ENCODE measurements at places on chromosomes 16 and 17.

DNA sequence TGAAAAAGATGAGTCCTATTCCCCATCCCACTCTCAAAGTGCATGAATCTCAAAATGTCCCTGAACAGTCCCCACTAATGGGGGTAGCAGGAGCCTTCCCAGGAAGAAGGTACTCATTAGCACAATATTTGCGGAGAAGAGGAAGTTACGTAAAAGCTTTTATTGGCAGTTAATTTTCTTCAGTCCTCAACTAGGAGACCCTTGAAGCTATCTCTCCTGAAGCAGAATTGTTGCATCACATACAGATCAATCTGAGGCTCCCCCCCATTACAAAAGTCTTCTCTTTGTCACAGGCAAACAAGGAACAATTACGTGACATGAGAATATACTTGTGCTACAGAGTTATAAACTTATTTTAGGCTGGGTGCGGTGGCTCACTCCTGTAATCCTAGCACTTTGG lies 14.2 kb downstream of the SLFN12L start:
- no peak for DNase-seq

- no peak for DNase-seq
Measured at GRCh38 chr16:47613251-47613650, 152.1 kb downstream of the PHKB start.

- DNase-seq = no peak
Measured at GRCh38 chr17:16381496-16381820, 567 bp downstream of the UBB start.

DNA sequence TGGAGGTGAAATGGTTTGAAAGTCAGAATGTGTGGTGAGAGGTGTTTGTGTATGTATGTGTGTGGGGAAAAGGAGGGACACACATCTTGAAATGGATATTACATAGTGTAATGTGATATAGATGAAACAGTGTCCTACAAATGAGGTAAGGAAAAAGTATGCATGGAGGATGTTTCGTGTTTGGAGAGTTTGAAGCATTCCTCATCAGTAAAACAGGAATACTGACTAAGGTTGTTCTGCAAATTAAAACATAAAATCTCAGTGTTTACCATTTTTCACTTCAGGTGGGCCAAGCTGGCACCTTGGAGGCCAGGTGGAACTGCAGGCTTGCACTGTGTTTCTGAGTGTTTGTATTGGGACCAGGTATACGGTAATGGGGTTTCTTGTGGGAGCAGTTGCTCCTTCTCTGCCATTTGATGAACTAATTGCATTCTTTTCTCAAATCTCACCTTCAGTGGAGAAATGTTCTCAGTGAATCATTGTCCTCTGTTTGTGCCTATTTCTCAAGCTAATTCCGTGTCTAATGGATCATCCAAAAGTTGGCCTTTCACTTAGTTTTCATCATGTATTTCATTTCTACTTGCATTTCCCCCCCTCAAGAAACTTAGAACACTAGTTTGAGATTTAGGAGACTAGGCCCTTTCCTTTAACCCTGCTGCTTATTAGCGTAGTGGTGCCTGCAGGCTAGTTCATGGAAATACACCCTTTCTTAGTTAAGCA lies 8.2 kb upstream of the TBKBP1 start:
- no peak for DNase-seq

GRCh38 chr17:13268791-13269595 lies 251.2 kb upstream of the ELAC2 start:
- DNase-seq = no peak

GRCh38 chr17:71192039-71192555 lies 928.7 kb upstream of the SOX9 start:
- no peak for DNase-seq

- DNase-seq = no peak
Measured at GRCh38 chr17:57866723-57867122, 16.9 kb upstream of the MRPS23 start.

GRCh38 chr16:67843343-67843765 lies 1.2 kb downstream of the THAP11 start:
- DNase-seq = no peak

GRCh38 chr16:68577352-68577853 lies 38.3 kb downstream of the ZFP90 start:
- no peak for DNase-seq

DNA sequence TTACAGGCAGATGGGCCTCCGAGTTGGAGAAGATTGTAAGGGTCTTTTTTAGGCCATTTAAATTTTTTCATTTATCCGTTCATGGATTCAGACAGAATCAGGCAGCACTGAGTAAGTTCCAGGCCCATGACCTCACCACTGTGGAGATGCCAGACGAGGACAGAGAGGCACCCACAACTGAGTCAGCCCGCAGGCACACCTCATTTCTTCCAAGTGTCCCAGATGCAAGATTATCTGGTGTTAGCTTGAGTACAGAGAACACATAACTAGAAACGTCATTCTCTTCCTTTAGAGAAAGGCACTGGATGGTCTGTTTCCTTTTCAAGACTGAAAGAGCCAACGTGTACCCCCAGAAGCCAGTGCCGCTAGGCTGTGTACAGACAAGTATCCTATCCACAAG lies 16.9 kb downstream of the CLEC16A start:
- no peak for DNase-seq

- peak; percentile 66 for DNase-seq
Measured at GRCh38 chr17:72456075-72456474, 335.3 kb downstream of the SOX9 start.

DNA sequence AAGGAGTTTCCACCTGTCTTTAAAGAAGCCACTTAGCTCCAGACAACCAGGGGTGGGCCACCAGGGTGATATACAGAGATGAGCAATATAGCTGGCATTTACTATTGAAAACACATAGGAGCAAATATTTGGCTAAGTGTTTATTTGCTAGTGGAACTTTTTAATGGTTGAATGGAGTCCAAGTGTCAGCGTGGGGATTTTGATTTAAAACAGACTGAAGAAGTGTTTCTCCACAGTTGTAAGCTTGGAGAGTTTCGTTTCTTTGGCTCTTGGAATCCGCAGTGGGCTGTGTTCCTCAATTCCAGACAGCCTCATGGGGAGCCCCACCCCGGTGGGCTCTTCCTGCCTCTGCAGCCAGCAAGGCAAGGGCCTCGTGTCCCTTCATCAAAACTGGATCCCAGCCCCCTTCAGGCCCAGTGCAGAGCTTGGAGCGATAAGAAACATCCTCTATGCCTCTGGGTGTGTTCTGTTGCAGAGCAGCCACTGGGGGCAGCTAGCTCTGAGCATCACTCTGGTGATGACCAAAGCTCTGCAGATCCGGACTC lies 36.1 kb downstream of the NOG start:
- DNase-seq = peak; percentile 32

DNA sequence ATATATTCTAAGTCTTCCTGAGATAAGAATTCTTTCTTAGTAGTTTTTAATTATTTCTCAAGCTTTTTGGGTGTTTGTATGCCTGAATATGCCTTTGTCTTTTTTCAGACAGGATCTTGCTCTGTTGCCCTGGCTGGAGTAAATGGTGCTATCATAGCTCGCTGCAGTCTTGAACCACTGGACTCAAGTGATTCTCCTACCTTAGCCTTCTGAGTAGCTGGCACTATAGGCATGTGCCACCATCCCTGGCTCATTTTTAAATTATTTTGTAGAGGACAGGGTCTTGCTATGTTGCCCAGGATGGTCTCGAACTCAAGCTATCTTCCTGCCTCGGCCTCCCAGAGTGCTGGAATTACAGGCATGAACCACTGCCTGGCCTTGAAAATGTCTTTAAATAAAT lies 41.6 kb downstream of the MAP2K4 start:
- no peak for DNase-seq

DNA sequence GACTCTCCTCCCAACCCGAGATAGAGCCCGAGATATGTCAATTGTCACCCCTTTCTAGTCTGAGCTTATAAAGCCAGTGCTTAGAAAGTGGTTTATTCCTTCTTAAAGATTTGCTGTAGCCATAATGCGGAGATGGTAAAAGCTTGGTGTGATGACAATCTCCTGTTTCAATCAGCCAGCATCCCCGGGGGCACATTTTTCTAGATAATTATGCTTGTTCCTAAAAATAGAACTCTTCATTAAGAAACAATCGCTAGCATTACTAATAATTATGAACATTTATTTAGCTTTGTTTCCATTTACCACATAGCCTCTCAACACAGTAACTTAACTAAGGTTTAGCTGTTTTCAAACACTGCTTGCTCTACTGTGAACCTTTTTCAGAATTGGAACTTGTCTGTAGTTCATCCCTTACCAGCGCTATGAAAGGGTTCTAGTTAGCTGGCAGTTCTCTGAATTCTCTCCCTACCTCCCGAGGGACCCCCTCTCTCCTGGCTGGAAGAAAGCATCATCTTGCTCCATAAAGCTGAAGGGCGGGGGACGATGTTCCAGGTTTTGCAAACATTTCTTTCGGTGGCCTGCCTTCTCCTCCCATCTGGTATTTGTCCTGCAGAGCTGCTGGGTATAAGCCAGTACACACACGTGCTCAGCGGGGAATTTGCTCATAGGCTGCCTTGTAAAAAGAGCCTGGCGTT lies 922 bp upstream of the MRPL58 start:
- DNase-seq = no peak

DNA sequence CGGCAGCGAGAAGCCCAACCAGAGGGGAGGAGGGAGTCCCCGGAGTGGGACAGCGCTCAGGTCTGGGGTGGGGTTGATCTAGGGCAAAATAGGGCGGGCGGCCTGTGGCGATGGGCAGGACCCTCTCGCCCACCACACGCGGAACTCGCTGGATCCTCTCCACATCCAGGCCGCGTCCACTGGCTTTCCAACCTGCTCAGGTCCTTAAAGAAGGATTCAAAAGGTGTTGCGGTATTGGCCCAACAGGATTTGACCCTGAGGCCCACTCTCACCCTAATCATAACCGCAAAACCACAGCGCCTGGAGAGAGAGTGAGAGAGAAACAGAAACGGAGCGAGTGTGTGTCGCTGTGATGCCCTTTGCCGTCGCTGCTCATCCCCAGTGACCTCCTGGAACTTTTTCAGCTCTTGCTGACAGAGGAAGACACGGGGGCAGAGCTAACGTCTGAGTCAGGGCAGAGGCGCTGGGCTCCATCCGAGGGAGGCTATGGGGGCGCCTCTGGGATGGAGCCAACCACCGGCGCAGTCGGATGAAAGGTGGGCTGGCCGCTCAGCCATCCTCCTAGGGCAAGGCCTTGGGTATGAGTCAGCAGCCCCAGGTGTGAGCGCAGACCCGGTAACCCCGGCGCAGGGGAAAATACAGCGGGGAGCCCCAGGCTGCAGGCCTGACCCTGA lies 16.7 kb upstream of the OR1F1 start:
- no peak for DNase-seq

DNA sequence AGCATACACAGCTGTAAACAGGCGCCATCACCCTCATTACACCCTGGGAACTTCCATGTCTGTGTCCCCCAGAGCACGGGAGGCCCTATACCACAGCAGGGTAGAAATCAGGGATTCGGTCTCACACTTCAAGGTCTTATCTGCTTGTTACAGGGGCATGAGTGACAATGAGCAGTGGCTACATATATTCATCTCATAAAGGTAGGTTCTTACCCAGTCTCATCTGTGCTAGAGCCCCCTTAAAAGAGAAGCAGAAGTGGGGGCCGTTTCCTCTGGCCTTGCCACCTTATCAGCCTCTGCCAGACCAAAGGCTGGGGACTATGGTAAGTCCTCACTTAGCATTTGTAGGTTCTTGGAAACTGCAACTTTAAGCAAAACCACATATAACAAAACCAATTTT lies 46.5 kb downstream of the IRX5 start:
- DNase-seq = no peak

- DNase-seq = no peak
Measured at GRCh38 chr17:31415004-31415454, 23.6 kb downstream of the RAB11FIP4 start.

DNA sequence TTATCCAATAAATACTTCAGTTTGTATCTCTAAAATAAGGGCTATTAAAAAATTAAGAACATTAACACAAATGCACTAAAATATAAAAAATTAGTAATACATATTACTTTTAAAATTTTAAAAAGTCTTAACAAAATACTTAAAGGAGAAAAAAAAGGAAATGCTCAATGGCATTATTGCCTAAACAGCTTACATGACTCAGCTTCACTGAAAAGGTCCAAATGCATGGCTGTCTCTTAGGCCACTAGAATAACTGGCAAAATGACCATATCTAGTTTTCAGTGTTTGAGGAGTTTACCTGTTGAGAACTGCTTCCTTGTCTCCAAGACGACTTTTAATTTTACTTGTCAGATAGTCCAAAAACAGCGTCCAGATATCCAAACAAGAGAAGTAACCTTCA lies 66.0 kb downstream of the XPO6 start:
- no peak for DNase-seq

GRCh38 chr16:49216593-49216992 lies 65.0 kb downstream of the CBLN1 start:
- DNase-seq = no peak

DNA sequence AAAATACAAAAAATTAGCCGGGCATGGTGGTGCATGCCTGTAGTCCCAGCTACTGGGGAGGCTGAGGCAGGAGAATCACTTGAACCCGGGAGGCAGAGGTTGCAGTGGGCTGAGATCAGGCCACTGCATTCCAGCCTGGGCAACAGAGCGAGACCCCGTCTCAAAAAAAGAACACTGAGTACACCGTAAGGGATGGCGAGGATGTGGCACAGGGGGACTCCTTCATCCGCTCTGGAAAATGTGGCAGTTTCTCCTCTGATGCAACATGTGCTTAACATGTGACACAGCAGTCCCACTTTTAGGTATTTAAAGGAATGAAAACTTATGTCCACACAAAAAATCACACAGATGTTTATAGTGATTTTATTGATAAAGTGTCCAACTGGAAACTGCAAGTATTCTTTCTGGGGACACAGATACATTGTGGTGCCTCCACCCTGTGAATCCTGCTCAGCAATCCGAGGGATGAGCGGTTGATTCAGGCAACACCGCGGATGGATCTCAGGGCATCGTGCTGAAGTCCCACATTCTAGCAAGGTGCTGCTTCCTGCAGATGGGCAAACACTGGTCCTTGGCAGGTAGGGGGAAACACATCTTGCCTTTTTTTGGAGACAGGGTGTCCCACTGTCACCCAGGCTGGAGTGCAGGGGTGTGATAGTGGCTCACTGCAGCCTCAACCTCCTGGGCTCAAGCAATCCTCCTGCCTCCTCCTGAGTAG lies 3.5 kb upstream of the C16orf95 start:
- DNase-seq = no peak

DNA sequence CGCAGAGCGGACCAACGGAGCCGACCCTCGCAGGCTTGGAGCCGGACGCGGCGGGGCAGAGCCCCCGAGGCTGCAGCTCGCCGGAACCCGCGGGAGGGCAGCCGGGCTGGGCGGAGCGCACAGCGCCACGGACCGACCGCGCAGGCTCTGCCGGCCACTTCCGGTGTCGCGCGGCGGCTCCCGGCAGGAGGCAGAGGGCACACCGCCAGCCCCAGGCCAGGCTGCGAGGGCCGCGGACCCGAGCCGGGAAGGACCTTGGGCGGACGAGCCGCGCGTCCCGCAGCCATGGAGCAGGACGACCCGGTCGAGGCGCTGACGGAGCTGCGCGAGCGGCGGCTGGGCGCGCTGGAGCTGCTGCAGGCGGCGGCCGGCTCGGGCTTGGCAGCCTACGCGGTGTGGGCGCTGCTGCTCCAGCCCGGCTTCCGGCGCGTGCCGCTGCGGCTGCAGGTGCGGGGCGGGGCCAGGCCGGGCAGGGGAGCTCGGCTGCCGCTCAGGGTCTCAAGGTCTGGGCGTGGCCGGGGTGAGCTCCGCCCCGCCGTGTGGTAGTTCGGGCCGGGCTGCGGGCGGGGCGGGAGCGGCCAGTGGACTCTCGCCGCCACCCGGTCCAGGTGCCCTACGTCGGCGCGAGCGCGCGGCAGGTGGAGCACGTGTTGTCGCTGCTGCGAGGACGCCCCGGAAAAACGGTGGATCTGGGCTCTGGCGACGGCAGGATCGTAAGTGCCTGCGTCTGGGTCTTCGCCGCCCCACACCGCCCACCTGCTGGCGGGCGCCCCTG lies at the start of gene ANTKMT:
Gene ANTKMT, plus strand, starts transcription at position 157 of the 775 bp plus-strand sequence. Its CDS starts 129 bp downstream, at position 286.
- DNase-seq = peak; percentile 90

Measured in SW480 (cell line).